ENCODE measurements at places on chromosomes 16 and 17.

DNA sequence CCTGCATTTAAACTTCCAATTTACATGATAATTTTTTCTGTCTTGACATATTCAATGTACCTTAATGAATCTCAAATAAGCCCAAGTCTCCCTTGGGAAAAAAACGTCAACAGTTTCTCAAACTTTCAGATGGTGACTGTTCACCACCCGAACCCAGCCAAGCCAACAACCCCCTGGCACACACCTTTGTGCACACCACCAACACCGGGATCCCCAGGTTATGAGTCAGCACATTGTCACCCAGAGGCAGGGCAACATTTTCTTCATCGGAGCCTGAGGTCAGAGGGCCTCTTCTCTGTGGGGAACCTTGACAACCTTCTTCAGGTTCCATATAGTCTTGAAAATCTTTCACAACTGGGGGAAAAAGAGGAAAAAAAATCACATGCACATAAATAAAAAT, 15.5 kb downstream of the DYNC1LI2 start:
- DNase-seq: no peak

DNA sequence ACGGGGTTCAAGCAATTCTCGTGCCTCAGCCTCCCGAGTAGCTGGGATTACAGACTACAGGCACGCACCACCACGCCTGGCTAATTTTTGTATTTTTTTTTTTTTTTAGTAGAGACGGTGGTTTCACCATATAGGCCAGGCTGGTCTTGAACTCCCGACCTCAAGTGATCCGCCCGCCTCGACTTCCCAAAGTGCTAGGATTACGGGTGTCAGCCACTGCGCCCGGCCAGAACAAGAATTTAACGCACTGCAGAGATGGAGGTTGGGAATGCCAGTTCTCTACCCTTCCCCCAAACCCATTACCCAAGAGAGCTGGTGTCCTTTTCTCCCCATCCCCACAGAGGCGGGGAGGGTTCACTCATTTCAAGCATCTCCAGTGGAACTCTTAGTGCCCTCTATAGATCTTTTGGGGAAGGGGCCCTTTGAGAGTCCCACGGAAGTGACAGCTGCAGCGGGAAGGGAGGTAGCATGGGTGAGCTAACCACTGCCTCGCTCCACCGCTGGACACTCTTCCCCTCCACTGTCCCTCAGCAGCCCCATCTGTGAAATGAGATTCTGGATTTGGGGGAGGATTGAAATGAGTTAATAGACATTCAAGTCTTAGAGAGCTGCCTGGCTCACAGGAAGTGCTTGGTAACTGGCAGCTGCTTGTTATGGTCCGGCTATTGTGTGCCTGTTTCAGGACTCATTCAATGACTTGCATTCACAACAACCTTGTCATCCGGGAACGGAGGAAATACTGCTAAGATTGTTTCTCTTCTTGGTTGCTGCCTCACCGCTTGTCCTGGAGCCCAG, 3.5 kb upstream of the UBALD2 start:
- no peak for DNase-seq

GRCh38 chr17:40536295-40537171, 28.7 kb downstream of the CCR7 start:
- DNase-seq: no peak

DNA sequence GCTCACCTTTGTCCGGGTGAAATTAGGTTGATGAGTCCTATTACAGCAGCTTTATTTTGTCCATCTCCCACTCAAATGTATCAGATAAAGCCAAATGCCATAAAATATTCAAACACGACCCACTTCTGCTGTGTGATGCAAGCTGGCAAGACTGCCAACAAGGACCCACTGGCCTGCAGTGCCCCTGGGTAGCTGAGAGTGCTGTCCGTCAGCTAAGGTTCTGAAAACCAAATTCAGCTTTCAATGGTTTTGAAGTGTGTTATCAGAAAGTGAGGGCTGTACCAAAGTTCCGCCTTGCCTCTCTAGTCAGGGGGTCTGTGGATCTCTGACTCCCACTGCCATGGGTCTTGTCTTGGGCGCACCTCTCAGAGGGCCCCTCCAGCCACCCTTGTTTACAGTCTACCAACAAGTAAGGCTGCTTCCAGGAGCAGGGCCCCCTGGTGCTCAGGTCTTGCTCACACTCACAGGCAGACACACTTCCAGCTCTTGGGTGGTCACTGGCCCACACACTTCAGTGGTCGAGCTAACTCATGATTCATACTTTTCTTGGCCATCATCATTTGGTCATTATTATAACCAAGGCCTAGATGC, 10.5 kb upstream of the CCDC182 start:
- no peak for DNase-seq

- no peak for DNase-seq
Observed at GRCh38 chr17:36816907-36817288, 120.4 kb upstream of the LHX1 start.

DNA sequence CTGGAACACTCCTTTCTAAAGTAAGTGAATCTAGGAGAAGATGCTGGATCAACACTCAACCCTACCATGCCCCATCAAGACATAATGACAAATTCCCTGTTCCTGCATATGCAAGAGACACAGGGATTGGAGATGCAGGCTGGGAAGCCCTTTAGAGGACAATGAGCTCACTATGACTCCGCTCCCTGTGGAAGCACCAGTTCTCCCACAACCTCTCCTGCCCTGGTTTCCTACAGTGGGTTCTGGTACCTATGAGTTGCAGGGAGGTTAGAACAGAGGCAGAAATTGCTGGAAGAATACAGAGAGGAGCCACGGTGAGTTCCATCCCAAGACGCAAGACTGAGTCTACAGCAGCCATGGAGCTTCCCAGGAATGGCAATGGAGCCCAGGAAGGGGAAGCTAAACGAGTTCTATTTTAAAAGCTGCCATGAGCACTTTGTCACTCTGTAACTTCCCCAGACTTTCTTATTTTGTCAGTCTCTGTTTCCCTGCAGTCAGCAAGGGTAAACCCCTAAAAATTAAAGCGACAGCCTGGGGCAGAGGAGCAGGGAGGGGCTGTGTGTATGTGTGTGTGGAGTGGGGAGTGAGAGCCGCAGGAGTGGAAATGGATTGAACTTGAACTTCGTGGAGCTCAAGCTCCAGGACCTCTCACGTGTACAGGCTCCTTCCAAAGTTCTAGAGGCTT, 42.3 kb upstream of the PIK3R6 start:
- no peak for DNase-seq

DNA sequence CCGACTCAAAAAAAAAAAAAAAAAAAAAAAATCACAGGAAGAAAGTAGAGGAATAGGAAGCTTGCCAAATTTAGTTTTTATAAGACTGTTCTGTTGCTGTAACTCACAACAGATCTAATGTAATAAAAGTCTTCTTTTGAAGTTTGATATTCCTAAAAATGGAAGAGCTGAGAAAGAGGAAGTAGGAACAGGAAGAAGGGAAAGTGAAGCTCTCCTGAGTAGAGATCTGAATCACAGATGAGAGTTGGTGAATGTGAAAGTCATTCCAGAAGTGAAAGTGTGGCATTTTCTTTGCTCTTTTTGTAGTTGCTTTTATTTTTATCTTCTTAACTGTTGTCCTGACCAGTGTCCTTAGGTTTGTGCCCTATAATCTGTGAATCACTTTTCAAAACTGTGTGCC, 2.1 kb downstream of the NMT1 start:
- DNase-seq: no peak

GRCh38 chr16:70592106-70592571, 54.2 kb upstream of the IL34 start:
- no peak for DNase-seq

- no peak for DNase-seq
Observed at GRCh38 chr16:70735141-70735979, 49.5 kb upstream of the MTSS2 start.

GRCh38 chr17:38710985-38711384, 5.9 kb downstream of the MLLT6 start:
- no peak for DNase-seq

DNA sequence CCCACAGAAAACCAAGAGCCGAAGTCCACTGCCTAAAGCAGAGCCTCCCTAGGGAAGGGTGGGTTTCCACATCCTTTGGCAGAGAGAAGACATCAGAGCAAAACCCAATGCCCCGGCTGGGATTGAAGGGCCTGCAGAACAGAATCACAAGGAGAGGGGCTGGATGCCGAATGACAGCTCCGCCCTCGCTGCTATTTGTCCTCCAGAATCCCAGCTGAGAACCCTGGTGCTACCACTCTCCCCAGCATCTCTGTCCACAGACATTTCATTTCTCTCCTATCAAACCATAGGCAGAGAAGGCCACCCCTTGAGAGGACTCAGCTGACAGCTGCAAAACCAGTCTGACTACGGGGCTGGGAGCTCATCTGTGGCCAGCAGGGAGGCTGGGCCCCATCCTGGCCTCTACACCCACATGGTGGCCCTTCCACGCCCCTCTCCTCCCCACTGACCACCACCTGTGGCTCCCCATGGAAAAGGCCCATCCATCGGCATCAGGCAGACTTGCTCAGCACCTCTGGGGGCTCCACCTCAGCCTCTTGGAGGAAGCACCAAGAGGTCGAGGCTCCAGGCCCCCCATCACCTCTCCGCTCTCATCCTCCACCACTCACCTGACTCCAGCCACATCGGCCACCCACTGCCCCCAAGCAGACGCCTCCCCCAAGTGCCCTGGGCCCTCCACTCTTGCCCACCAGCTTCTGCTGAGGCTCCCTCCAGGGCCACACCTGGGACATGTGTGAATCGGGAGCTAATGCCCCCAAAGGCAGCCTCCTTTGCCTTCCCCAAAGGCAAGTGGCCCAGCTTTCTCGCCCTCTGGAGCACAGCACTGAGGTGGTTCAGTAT, 288.5 kb downstream of the C16orf95 start:
- no peak for DNase-seq

DNA sequence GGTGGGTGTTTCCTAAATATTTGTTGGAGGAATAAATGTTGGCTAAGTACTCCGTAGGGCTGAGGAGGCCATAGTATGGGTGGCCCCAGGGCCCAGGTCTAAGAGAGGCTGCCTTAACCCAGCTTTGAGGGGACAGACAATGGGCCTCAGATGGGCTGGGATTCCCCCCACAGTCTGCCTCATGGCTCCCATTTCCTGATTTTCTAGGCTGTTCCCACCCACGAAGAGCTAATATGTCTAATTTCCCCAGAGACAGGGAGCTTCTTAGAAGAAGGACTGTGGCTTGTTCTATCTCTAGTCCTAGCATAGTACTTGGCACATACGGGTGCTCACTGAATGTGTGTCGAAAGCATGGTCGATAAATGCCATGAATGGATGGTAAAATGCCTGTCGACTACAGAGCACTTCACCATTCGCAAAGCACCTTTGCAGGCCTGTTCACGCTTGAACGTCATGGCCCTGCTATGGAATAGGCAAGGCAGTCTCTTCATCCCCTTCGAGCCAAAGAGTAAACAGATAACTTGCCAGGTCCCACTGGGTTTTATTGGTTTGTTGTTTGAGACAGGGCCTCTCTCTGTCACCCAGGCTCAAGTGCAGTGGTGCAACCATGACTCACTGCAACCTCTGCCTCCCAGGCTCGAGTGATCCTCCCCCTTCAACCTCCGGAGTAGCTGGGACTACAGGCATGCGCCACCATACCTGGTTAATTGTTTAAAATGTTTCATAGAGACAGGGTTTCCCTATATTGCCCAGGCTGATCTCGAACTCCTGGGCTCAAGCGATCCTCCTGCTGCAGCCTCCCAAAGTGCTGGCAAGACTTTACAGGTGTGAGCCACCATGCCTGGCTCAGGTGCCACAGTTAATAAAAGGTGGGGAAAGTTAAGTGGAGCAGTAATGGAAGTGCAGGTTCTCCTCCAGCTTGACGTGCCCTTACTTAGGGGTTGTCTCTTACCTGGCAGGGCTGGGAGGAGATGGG, 9.7 kb downstream of the CHAD start:
- no peak for DNase-seq

- DNase-seq: no peak
Observed at GRCh38 chr16:56645311-56645710, 6.4 kb upstream of the MT1B start.
